ENCODE measurements at places on chromosomes 6 and 20.

DNA sequence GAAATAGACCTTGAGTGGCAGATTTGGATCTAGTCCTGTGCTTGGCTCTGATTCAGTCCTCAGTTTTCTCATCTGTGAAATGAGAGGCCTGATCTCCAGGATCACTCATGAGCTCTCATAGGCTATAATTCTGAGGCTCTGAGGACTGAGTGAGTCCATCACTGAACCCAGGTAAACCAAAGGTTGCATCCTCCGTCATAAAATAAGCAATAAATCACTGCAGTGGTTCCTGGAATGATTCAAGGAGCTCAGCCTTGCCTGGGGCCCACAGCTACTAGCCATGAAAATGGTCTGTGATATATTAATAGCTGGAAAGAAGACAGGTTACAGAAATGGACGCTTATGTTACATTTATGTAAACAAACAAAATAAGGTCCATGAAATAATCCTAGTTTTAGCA, 124.8 kb downstream of the MAP3K7 start:
- no peak for DNase-seq

GRCh38 chr6:113529196-113529595, 327.9 kb upstream of the MARCKS start:
- no peak for DNase-seq

DNA sequence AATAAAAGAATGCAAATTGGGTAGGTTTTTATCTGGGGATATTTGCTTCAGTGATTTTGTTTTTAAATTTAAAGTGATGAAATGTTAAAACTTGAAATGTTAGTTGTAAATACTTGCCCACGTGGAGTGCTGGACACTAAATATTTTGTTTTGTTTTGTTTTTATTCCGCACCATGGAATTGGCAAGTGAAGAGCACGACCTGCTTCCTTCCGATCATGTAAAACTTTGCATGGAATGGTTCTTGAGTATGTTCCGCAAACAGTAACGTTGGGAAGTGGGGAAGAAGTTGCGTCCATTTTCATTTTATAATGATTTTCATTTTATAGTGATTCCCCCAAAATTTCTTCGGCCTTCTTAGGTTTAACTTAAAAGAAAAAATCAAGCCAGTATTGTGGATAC, 765 bp downstream of the IRAK1BP1 start:
- no peak for DNase-seq

GRCh38 chr6:133965817-133966360, 12.9 kb downstream of the TBPL1 start:
- no peak for DNase-seq

- DNase-seq, result no peak
Measured at GRCh38 chr6:31842053-31842452, 14.5 kb downstream of the HSPA1B start.

DNA sequence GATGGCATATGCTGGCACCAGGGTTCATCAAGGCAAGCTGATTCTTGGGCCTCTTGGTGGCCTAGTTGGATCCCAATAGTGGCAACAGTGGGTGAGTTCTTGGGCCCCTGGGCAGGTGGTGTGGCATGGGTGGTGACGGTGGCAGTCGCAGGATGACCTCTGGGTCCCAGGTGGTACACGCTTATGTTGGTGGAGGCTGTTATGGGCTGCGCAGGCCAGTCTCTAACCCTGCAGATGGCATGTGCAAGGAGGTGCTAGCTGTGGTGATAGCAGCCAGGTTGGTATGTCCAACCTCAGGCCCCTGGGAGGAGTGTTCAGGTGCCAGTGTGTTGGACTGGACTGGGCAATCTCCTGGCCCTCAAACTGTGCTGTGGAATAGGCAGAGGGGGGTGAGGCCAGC, 46.2 kb downstream of the CYB5R4 start:
- no peak for DNase-seq

DNA sequence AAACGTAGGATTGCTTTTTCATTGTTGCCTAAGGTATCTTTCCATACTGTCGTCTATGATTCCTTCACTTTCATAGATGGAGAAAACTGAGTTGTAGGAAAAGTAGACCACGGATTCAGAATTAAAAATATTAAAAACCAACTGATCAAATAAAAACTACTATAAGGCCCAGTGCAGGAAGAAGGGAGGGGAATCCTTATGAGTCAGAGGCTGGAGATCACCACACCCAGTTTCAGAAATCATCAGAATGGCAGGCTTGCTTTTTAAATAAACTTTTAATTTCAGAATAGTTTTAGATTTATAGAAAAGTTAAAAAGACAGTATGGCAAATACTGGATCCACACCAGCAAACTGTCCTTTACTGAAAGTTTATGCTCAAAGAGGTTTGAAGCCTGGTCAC, 32.0 kb upstream of the POPDC3 start:
- DNase-seq, result no peak

GRCh38 chr20:44056010-44056698, 130.8 kb downstream of the JPH2 start:
- DNase-seq, result no peak

- DNase-seq, result no peak
Measured at GRCh38 chr20:38181207-38181801, 16.2 kb upstream of the TGM2 start.

DNA sequence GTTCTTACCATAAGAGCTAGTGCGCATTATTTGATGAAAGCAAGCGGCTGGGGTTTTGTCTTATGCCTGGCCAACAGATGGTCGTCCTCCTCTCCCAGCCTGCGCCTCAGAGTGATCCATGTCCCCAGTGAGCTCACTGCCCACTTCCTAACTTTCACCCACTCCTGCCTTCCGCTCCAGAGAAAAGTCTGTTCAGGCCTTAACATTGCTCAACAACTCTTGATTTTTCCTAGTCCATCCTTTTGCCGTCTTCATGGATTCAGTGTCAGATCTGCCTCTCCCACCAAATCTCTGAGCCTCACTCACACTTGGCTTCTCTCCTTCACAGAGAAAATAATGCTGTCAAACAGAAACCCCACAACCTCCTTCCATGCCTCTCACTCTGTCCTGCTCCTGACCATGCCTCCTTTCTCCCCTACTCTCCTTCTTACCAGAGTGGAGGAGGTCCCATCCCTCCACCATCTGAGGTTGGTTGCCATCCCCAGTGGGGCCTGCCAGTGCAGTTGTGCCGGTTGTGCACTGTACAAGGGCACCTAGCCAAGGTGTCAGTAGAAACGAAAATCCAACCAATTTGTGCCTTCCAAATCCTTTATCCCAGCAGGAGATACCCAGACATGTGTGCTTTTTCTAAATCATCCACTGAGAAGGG, 58.9 kb upstream of the SRSF6 start:
- no peak for DNase-seq
